ENCODE measurements at places on chromosomes 6 and 20.

- H3K4me1 ChIP-seq: peaks cover 9% of the 10 kb centered on the region
- no peak overlapping the region for H3K4me3 ChIP-seq
- no peak for DNase-seq
- no peaks in the 10 kb centered on the region for H3K27me3 ChIP-seq
Observed at GRCh38 chr20:60070791-60071190, 112.6 kb downstream of the CDH26 start.

DNA sequence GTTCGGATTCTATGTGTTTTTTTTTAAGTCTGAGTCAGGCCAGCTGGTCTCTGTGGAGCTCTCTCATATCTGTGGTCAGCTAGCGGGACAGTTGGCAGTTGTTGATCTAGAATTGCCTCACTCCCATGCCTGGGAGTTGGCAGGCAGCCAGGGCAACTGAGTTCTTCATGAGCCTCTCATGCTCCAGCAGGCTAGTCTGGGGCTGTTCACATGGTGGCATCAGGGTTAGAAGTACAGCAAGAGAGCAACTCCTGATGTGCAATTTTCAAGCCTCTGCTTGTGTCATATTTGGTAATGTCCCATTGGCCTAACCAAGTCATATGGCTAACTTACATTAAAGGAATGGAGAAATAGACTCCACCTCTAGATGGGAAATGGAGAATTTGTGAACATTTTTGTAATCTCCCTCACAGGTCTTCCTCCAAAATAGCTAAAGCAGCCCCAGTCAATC lies 6.7 kb upstream of the IFT52 start:
- H3K27ac ChIP-seq: no peak overlapping the region
- H3K36me3 ChIP-seq: no peaks in the 10 kb centered on the region
- DNase-seq: no peak
- H3K4me3 ChIP-seq: no peak overlapping the region

GRCh38 chr20:19761841-19762240 lies 3.8 kb downstream of the RIN2 start:
- H3K4me1 ChIP-seq: no peaks in the 10 kb centered on the region
- DNase-seq: no peak
- no peaks in the 10 kb centered on the region for H3K36me3 ChIP-seq

DNA sequence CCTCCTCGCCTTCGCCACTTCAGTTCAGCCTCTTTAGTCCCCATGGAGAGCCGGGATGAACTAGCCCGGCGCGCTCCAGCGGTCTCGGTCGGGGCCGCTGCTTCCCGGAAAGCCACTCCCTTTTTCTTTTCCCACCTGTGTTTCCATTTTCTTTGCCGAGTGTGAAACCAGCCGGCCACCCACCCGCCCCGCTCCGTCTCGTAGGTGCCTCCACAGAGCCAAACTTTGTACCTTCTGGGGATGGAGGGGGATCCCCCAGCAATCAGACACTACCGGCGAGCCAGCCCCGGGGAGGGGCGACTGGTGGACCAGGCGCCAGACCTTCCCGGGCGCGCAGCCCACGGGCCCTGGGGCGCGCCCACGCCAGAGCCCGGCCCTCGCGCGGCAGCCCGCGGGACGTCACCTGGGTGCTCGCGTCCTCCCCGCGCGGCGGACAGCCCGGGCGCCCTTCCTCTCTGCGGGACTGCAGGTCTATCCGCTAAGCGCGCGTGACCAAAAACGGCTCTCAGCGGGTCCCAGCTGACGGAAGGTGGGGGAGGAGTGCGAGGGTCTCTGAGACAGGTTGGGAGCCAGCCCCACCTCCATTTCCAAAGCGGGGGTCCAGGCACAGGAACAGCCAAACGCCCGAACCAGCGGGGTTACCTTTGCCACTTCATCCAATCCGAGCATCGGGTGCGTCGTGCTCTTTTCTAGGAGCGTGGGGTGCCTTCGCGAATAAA lies at the start of gene MCHR2:
TSS of gene MCHR2 (minus strand) at position 691 of the 719 bp plus-strand sequence. CDS start 38,076 bp downstream, outside the sequence.
- H3K4me3 ChIP-seq: no peak within 1 kb of the TSS
- H3K27me3 ChIP-seq: peaks cover 51% of the 10 kb centered on the region
- H3K27ac ChIP-seq: no peak within 1 kb of the TSS
- no peaks in the 10 kb centered on the region for H3K4me1 ChIP-seq

DNA sequence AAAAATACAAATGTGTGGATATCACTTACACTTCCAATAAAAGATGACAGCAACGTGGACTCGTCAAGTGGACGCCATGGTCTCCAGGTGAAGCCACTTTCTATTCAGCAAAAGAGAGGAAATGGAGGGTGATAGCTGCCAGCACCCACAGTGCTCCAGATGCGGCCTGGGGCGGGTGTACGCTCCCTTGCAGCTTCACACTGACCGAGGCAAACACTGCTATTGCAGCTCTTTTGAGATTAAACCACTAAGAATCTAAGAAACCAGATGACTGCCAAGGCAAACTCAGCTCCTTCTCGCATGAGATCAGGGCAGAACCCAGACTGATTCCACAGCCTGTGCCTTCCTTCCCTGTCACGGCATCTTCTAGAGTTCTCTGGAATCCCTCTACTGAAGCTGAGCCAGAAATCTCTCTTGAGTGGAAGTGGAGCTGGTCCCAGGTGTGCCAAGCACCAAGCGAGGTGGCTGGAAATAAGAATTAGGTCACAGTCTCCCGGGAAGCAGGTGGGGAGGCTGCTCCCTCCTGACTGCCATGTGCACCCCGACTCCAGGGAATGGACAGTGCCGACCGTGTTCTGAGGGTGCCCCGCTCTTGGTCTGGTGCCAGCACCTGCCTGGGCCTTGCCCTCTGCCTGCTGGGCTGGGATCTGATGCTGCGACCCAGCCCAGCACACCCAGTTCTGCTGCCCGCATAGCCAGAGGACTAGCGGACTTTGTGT lies 90.1 kb upstream of the AFDN start:
- H3K4me1 ChIP-seq: no peaks in the 10 kb centered on the region
- H3K27ac ChIP-seq: no peak overlapping the region
- no peak for DNase-seq
- H3K36me3 ChIP-seq: no peaks in the 10 kb centered on the region

GRCh38 chr6:23940466-23940865 lies 185.5 kb upstream of the NRSN1 start:
- no peaks in the 10 kb centered on the region for H3K4me1 ChIP-seq
- no peaks in the 10 kb centered on the region for H3K36me3 ChIP-seq
- no peak for DNase-seq
- H3K27ac ChIP-seq: no peak overlapping the region
- no peaks in the 10 kb centered on the region for H3K27me3 ChIP-seq

GRCh38 chr20:46666818-46667515 lies 15.7 kb upstream of the SLC13A3 start:
- H3K27ac ChIP-seq: no peak overlapping the region
- H3K27me3 ChIP-seq: no peaks in the 10 kb centered on the region
- DNase-seq: no peak
- H3K4me1 ChIP-seq: no peaks in the 10 kb centered on the region
- peaks cover 1% of the 10 kb centered on the region for H3K36me3 ChIP-seq
- no peak overlapping the region for H3K4me3 ChIP-seq

DNA sequence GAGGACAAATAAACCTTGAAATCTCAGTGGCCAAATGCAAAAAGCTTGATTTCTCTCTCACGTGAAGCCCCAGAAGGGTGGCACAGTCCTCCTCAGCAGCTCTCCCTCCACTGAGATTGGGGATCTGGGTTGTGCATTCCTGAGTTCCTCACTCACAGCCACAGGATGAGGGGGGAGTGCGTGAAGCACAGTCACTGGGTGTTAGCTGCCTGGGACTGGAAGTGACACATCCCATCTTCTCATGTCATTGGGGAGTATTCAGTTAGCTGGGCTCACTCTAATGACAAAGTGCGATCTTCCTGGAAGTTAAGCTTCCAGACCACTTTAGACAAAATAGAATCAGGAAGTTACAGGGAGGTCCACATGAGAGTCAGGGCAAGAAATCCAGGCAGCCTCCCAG lies 192.2 kb upstream of the LRFN2 start:
- no peak overlapping the region for H3K4me3 ChIP-seq
- no peaks in the 10 kb centered on the region for H3K36me3 ChIP-seq
- H3K27me3 ChIP-seq: peaks cover 11% of the 10 kb centered on the region
- H3K4me1 ChIP-seq: no peaks in the 10 kb centered on the region

DNA sequence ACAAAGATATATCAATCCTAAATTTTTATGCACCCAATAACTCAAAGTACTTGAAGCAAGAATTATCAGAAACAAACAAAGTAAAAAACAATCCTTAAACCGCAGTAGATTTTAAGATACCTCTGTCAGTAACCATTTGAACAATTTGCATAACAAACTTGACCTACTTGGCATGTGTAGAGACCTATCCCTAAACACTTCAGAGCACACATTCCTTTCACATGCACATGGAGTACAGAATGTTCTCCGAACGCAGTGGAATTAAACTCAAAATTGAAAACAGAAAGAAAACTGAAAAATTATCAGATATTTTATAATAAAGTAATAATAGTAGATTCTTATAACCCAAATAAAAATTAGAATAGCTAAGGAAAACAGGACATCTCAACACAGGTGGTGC lies 162.6 kb upstream of the THBS2 start:
- peaks cover 3% of the 10 kb centered on the region for H3K36me3 ChIP-seq
- no peak for DNase-seq
- H3K27me3 ChIP-seq: peaks cover 11% of the 10 kb centered on the region
- H3K27ac ChIP-seq: no peak overlapping the region
- H3K4me3 ChIP-seq: no peak overlapping the region

DNA sequence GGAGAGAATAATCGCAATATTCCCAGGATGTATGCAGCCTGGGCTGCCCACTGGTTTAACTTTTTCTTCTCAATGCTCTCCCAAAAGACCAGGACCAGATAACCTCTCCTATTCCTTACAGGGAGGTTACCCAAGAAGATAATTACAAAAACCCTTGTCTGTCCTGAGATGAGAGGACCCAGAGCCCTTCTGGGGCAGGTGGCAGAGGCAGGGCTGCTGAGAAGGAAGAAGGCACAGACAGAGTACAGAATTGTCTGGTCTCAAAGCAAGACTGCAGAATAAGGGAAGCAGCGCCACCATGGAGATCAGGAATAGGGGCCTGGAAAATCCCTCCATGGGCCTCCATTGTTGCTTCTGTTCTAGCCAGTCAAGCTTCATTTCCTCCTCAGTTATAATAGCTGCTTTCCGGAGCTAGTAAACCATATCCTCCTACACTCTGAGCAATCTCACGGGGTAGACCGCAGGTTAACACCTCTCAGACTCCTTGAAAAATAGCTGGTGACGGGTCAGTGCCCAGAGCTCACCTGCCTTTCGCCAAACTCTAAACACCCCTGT lies 463 bp upstream of the HLA-DMB start:
- H3K27me3 ChIP-seq: no peaks in the 10 kb centered on the region
- H3K4me1 ChIP-seq: peaks cover 74% of the 10 kb centered on the region

DNA sequence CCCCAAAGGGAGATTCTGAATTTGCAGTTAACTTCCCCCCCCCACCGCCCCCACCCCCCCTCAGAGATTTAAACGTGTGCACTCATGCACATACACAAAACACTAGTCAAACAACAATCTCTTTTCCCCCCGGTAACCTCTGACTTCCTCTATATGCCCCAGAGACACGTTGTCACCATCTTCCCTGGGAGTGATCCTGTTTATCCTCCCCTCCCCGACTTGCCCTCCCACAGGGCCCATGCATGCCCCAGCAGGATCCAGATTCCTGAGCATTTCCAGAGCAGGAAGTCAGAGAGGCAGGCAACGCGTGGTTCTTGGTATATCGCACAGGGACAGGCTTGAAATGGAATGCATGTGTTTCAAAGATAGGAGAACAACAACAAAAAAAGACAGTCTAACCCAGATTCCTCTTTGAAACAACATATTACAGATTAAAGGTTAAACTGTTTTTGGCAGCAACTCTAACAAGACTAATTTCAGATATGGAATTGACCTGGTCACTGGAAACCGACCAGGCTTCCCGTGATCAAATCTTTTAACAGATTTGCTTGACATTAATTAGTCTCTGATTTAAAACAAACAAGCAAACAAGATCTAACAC lies 1.3 kb downstream of the BLCAP start:
- H3K4me1 ChIP-seq: peaks cover 51% of the 10 kb centered on the region
- peak overlapping the region; percentile 100 for H3K27ac ChIP-seq
- no peak for DNase-seq

- no peak for DNase-seq
- peaks cover 61% of the 10 kb centered on the region for H3K27me3 ChIP-seq
- no peak overlapping the region for H3K27ac ChIP-seq
Observed at GRCh38 chr6:139821676-139822223, 447.3 kb upstream of the CITED2 start.

DNA sequence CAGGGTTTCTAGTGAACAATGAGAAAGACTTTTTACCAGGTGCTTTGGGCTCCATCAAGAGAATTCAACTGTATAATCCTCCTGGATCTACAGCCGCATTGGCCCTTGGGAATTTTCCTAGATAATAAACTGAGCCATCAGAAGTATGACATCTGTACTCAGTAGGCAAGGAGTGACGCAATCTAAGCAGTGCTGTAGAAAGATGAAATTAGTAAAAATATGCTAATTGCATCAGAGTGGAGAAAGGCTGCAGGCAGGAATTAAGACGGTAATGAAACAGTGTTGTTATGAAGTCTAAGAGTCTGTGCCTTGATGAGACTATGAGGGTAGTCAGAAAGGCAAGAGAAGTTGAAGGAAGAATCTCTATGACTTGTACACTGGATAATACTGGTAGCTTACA lies 507.9 kb upstream of the SOX4 start:
- H3K36me3 ChIP-seq: peaks cover 6% of the 10 kb centered on the region
- no peak overlapping the region for H3K4me3 ChIP-seq
- H3K27ac ChIP-seq: no peak overlapping the region
- H3K4me1 ChIP-seq: no peaks in the 10 kb centered on the region

DNA sequence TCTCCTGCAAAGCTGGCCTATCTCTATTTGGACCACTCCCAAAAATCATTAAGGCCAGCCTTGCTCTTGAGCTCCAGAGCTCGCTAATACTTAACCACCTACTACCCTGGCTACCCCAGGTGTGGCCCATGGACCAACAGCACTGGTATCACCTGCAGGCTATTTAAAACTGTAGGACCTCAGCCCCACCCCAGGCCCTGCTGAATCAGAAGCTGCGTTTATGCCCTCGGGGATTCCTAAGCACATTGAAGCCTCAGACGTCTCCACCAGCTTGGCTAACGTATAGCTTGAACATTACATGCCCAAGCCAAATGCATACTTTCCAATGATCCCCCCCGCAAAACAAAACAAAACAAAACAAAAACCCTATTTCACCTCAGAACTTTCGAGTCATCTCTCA lies 19.7 kb upstream of the SPAG4 start:
- H3K27ac ChIP-seq: no peak overlapping the region
- no peaks in the 10 kb centered on the region for H3K4me1 ChIP-seq
- no peak for DNase-seq
- H3K36me3 ChIP-seq: no peaks in the 10 kb centered on the region

DNA sequence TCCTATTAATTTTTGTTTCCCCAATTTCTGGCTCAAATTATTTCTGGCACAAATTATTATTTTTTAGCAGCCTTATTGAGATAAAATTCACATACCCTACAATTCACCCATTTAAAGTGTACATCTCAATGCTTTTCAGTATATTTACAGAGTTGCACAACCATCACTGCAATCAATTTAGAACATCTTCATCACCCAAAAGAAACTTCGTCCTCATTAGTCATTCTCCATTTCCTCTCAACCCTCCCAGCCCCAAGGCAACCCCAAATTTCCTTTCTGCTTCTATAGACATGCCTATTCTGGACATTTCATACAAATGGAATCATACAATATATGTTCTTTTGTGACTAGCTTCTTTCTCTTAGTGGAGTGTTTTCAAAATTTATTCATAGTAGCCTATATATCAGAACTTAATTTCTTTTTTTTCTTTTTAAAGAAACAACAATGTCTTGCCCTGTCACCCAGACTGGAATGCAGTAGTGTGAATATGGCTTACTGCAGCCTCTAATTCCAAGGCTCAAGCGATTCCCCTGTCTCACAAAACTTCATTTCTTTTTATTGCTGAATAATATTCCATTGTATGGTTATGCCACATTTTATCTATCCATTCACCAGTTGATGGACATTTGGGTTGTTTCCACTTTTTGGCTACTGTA lies 84.5 kb downstream of the DNAH8 start:
- H3K36me3 ChIP-seq: no peaks in the 10 kb centered on the region
- H3K4me1 ChIP-seq: no peaks in the 10 kb centered on the region
- no peak overlapping the region for H3K4me3 ChIP-seq
- H3K27ac ChIP-seq: no peak overlapping the region
- DNase-seq: no peak
- peaks cover 70% of the 10 kb centered on the region for H3K27me3 ChIP-seq
